Motor neuron (in vitro differentiated cells): ENCODE measurements at places on chromosomes 7 and 10. TPM values are rescaled to one million over a fixed set of nuclear protein-coding genes. Genes with fewer than 3 reads are reported as not detected.
A peak's percentile ranks its signal among the peaks of the same experiment; 100 is the strongest.

GRCh38 chr10:72044417-72045041 is 43.8 kb downstream of the SPOCK2 start:
- ATAC-seq = peak; percentile 28

GRCh38 chr7:4204513-4205165 is 477.5 kb upstream of the FOXK1 start:
- ATAC-seq = peak; percentile 56

DNA sequence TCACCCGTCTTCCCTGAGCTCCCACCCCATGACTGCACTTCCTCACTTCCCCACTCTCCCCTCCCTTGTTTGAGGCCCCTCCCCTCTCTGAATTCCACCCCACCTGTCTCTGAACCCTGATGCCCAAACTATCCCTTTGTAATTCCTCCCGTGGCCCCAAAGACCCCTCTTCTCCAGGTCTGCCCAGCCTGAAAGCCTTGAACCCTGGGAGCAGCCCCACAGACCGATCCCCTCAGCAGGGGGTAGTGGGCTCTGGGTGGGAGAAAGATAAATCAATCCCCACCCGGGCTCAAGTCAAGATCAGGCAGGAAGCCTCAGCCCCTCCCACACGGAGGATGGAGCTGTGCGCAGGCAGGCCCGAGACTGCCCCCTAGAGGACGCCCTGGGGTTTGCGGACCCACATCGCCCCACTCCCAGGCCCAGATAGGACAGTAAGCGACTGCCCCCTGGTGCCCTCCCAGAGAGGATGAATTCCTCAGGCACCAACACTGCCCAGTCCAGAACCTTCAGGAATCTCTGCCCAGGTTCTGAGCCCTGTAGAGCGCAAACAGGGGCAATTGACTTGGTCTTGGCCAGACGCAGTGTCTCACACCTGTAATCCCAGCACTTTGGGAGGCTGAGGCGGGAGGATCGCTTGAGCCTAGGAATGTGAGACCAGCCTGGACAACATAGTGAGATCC is 11.7 kb downstream of the HSPB1 start:
- peak; percentile 11 for ATAC-seq

- no peak for ATAC-seq
Observed at GRCh38 chr10:102335184-102335583, 60.3 kb upstream of the NFKB2 start.

The SPDYE16 gene
- total RNA-seq = 0.27 and 0.31 TPM in 2 replicates

GRCh38 chr7:107838816-107839565 is 36.0 kb upstream of the SLC26A3 start:
- ATAC-seq = no peak

DNA sequence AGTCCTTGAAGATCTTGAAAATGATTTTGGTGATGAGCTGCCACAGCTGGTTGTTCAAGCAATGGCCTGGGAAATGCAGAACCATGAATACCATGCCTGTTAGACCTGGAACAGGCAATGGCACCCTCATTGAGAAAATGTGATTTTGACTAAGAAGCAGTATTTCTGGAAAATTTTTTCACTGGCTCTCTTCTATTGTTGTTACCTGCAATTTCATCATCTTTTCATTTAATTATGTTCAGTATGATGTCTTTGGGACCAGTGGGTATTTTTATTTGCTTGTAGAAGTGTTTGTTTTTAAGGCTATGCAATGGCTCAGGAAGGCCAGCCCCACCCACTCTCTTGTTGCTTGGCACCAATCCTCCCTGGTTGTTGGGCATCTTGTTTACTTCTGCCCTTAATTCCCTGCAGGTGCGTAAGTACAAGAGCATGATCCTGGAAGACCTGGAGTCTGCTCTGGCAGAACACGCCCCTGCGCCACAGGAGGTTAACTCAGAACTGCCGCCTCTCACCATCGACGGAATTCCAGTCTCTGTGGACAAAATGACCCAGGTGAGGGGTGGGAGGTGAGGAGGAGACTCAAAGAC is 78.6 kb downstream of the NRF1 start:
- no peak for ATAC-seq

The PRLHR gene
- 1.1 TPM in 1 of 2 replicates, not detected in the other for total RNA-seq

The CCL24 gene
- total RNA-seq = not detected in 2 replicates

The CELF2 gene
- 14.5 and 15.8 TPM in 2 replicates for total RNA-seq

DNA sequence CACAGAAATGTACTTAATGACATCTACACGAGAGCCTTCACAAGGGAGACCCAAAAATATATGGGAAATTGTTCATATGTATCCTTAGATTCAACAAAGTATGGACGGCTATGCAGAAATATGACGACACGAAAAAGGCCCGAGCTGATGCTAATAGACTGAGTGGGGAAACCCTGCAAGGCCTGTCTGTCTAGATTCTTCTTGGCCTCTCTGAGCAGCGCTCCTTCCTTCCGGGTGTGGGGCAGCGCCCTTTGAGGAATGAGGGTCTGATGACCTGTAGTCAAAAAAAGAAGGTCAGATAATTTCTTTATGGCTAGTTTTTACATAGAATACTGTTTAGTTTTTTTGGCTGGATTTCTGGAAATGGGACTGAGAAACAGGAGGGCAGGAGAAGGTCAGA is 192.8 kb upstream of the AKR1E2 start:
- no peak for ATAC-seq

DNA sequence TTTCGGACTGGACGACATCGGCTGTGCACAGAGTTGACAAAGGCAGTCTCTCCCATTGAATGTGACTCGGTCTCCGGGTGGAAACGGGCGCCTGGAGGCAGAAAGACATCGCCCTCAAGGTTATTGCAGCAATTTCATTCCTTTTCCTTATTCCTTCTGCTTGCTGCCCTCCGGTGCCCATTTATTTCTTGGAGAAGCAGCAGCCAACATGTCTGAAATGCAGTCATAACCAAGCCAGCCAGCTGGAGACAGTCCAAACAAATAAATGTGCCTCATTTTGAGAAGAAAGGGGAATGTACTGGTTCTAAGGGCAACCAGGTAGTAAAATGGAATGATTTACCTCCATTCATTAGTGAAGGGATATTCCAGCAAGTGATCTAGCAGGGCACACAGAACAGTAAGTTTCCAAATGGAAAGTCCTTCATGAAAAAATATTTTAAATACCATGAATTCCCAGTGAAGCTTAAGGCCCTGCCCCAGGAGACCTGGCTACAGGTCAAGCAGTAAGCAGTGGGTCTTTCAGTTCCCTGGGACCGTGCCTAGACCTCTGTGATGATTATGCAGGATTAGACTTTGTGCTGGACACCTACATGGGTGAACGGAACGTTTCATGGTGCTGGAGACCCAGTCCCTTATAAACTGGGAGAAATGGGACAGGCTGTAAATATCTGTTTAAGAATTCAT is 86.6 kb downstream of the ABLIM1 start:
- no peak for ATAC-seq

- ATAC-seq = no peak
Observed at GRCh38 chr7:134463751-134464150, 4.9 kb upstream of the AKR1B1 start.

The SFRP4 gene
- total RNA-seq = 2.5 and 5.4 TPM in 2 replicates

The CAV2 gene
- 37.3 and 41.0 TPM in 2 replicates for total RNA-seq

The MYPN gene
- 0.35 TPM in 1 of 2 replicates, not detected in the other for total RNA-seq

- no peak for ATAC-seq
Observed at GRCh38 chr7:45975367-45975766, 54.3 kb upstream of the IGFBP3 start.

GRCh38 chr10:17026686-17027485 is 102.7 kb downstream of the CUBN start:
- ATAC-seq = no peak

The ATG9B gene
- total RNA-seq = 1.0 and 1.3 TPM in 2 replicates

The TMEM213 gene
- total RNA-seq = 0.09 and 0.62 TPM in 2 replicates

The PILRA gene
- total RNA-seq = 4.7 and 7.1 TPM in 2 replicates

GRCh38 chr10:98444314-98445006 is 2.3 kb downstream of the HPS1 start:
- no peak for ATAC-seq

- peak; percentile 71 for ATAC-seq
Observed at GRCh38 chr10:79142064-79142491, 73.3 kb downstream of the ZMIZ1 start.

The ADAM12 gene
- 13.4 and 15.9 TPM in 2 replicates for total RNA-seq

GRCh38 chr7:151490456-151491105 is 29.1 kb downstream of the RHEB start:
- ATAC-seq = no peak

DNA sequence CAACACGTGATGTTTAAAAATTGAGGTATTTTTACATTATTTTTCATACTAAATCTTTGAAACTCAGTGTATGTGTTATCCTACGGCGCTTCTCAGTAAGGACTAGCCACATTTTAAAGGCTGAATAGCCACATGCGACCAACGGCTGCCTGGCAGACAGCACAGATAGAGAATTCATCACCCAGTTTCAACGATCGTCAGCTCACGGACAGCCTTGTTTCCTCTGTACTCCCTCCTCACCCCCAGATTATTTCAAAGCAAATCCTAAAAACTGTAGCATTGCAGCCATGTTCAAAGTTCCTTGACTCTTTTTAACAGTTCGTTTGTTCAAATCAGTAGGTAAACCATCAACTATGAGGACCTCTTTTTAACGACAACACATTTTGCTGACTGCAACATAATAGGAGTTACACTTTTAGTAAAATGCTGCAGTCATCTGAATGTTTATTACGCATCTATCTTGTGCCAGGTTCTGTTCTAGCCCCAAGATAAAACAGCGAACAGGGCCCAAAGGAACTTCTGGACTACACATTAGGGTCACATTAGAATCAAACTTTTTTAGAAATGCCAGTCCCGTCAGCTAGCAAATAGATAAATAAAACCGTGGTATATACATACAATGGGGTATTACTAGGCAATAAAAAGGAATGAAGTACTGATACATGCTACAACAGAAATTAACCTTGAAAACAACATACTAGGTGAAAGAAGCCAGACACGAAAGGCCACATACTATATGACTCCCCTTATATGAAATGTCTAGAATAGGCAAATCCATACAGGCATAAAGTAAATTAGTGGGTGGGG is 5.7 kb downstream of the OSBPL3 start:
- no peak for ATAC-seq

The HABP2 gene
- total RNA-seq = 0.24 TPM in 1 of 2 replicates, not detected in the other

The GPNMB gene
- 426 and 459 TPM in 2 replicates for total RNA-seq

- ATAC-seq = no peak
Observed at GRCh38 chr7:117143580-117143979, 179.3 kb downstream of the WNT2 start.

The RELN gene
- total RNA-seq = 70.3 and 72.9 TPM in 2 replicates

DNA sequence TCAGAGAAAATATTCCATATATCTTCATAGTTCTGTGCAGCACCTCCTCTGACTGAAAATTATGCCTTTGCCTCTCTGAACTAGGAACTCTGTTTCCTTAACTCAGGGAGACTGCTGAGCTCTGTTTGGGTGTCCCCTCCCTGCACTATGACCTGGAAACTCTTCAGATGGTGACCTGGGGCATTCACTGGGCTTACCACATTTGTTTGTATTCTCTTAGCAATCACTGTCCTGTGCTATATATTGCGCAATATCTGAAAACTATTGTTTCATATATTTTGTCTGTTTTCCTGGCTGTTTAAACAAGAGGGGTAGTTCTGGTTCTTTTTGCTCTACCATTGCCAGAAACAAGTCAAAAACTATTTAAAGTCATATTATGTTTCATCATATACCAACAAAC is 181.8 kb upstream of the KIAA1217 start:
- ATAC-seq = no peak
